ENCODE measurements at places on chromosomes 16 and 17.

DNA sequence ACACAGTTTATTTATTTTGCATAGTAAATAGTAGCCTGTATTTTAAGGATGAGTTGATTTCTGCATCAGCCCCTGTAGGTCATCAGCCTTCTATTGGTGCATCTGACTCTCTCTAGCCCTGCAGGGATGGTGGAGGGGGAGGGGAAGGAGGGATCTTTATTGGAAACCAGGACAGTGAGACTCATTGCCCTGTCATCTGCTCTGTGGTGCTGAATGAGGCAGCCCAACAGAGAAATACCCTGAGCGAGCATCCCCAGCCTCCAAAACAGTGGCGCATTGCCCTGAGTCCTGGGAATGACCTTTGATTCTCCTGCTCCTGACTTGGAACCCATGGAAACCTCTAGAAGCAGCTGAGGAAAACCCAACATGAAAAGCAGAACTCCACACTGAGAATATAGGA, 45.5 kb upstream of the STH start:
- DNase-seq = peak; percentile 38

- peak; percentile 27 for DNase-seq
Measured at GRCh38 chr16:78005881-78006280, 16.5 kb upstream of the CLEC3A start.

DNA sequence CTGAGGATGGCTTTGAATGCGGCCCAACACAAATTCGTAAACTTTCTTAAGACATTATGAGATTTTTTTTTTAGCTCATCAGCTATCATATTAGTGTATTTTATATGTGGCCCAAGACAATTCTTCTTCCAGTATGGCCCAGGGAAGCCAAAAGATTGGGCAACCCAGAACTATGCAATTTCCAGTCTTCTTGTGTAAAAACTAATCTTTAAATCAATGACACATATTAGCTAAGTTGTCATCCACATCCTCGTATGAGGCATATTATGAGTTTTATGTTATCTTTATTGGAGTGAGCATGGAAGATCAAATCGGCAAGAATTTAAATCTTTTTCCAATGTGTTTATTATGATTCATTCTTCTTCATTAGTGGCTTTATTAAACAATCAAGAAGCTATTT, 198.6 kb upstream of the HSBP1 start:
- no peak for DNase-seq

GRCh38 chr17:59763861-59764260, 56.4 kb downstream of the VMP1 start:
- DNase-seq = no peak

DNA sequence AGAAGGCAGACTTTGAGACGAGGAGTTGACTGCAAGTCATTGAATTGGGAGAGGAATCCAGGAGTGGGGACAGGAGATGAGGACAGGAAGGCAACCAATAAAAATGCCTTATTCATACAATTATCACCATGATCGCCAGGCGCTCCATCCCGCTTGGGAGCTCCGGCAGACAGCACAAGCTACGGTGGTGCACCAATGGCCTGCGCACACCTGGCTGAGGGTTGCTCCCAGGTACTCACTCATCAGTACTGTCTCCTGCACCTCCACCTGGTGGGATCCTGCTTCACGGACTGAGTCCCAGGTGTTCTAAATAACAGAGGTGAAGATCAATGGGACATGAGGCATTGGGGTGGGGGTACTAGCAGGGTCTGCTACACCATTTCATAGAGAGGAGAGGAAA, 160.0 kb upstream of the TNRC6C start:
- no peak for DNase-seq

- no peak for DNase-seq
Measured at GRCh38 chr16:66188917-66189725, 177.4 kb upstream of the CDH5 start.

GRCh38 chr16:4435337-4436067, 9.8 kb downstream of the DNAJA3 start:
- no peak for DNase-seq

DNA sequence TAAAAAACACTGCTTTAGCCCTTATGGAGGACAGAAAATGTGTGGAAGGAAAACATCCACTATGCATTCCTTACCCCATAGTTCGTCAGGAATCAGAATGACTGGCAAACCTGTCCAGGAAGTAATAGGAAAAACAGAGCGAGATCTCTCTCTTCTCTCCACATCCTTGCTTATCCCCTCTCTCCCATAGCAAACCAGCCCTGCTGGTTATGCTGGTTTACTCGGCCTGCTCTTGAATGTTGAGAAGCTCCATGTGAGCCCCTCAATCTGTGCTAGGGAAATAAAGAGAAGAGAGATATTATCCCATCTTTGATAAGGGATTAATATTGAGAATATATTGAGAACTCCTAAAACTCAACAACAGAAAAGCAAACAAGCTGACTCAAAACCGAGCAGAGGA, 402.8 kb upstream of the RBFOX1 start:
- peak; percentile 57 for DNase-seq

- DNase-seq = no peak
Measured at GRCh38 chr17:31254654-31255053, 42.4 kb downstream of the OMG start.

DNA sequence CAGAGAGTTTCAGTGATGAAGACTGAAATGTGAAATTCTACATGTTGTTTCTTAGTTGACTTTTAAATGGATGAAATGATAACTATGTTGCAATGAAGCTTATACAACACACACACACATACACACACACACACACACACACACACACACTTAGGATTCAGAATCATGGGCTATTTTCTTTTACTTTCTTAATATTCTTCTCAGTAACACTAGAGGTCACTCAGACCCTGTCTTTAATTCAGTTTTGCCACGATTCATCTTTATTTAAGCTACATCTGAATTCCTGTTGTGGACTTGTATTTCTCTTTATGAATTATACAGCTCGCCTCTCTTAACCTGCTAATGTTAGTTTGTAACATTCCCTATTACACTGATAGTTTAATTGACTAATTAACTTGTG, 109.6 kb upstream of the GOT2 start:
- DNase-seq = no peak

GRCh38 chr17:42882166-42882565, 18.4 kb upstream of the G6PC1 start:
- no peak for DNase-seq

All from ELF-1 (cell line).